Tibial nerve (tissue), 4 donors: ENCODE measurements at places on chromosomes 2 and 18. TPM values are rescaled to one million over a fixed set of nuclear protein-coding genes. Genes with fewer than 3 reads are reported as not detected.

Gene DNAJC5G
- 2.5 TPM for total RNA-seq

Gene GNAL
- 17.3 TPM for total RNA-seq

DNA sequence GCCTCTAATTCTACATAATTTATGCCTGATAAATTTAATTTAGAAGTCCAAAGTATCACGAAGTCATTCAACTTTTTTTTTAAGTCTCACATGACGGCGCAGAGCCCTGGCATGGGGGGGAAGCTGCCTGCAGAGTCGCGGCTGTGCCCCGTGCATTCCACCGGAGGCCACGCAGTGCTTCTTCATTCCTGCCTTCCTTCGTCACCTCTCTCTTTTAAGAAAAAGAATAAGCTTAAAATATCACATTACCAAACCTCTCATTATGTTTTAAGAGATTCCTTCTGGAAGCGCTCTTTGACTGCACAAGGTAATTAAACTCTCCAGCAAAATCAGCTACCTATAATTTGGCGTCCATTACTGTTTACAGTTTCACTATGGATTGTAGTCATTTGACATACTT lies 20.3 kb upstream of the KIDINS220 start:
- no peak overlapping the region for H3K4me3 ChIP-seq
- H3K36me3 ChIP-seq, result no peaks in the 10 kb centered on the region
- no peaks in the 10 kb centered on the region for H3K4me1 ChIP-seq
- H3K27ac ChIP-seq, result no peak overlapping the region

Gene GATA6
- total RNA-seq, result 8.4 TPM

GRCh38 chr18:55732227-55733106 lies 144.5 kb upstream of the TCF4 start:
- no peaks in the 10 kb centered on the region for H3K36me3 ChIP-seq
- no peak for DNase-seq
- H3K4me3 ChIP-seq, result no peak overlapping the region
- H3K27ac ChIP-seq, result peak overlapping the region; percentile 24

DNA sequence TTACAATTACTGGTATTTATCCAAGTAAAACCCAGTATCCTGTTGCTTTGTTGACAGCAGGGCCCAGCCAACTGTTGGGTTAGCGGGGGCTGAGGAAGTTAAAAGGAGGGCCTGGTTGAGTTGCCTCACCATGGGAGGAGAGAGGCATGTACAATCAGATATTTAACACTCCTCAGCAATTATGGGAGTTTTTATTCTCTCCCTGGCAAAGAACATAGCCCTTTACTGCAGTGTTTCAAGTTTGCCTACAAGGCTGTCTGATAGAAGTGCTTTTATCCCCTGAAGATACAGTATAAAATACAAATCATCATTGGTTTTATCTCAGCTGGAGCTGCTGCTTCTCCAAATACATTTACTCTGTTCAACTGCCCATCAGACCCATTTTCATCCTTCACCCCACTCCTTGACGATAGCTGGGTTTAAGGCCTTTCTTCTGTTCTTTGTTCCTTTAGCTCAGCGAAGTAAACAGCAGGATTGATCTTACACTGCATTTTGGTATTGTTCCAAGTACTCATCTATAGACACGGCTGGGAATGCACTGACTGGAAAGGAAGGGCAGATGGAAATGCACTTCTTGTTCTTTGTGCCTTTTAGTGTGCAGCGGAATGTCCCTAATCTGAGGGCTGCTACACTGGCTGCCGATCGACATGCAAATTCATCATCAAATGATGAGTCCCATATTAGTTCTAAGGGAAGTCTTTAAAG lies 402.5 kb upstream of the SPRED2 start:
- H3K4me1 ChIP-seq, result no peaks in the 10 kb centered on the region
- no peak for DNase-seq
- H3K4me3 ChIP-seq, result no peak overlapping the region
- H3K36me3 ChIP-seq, result no peaks in the 10 kb centered on the region
- H3K27me3 ChIP-seq, result no peaks in the 10 kb centered on the region
- H3K27ac ChIP-seq, result no peak overlapping the region

Gene CYP27C1
- 0.59 TPM for total RNA-seq

- no peak overlapping the region for H3K27ac ChIP-seq
- no peaks in the 10 kb centered on the region for H3K4me1 ChIP-seq
- no peak for DNase-seq
- H3K27me3 ChIP-seq, result no peaks in the 10 kb centered on the region
Observed at GRCh38 chr2:158825021-158825420, 29.9 kb downstream of the DAPL1 start.

Gene CNTNAP5
- not detected for total RNA-seq

DNA sequence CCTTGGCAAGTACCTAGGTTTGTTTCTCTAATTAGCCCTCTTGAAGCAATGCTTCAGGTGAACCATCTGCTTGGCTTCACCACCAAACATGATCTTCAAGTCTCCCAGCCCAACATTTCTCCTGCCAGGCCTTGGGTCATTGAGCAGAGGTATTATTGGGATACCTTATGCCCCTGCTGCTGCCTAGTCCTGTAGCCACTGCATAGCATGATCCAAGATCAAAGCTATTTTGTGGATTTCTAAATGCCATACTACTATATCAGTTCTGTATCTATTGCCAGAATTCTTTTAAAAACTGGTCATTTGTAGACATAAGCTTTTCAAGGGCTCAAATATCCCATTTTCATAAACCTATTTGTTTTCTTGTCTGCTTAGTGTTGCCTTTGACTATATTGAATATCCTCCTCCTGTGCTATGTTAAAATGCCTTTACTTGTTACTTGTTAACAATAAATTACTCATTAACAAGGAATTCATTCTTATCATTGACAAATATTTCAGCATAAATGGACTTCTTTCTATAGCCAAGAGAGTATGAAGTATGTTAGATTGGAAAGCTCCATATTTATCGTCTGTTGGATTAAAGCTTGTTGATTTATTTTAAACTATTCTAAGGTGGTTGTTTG lies 204.5 kb upstream of the RBBP8 start:
- H3K4me1 ChIP-seq, result no peaks in the 10 kb centered on the region
- DNase-seq, result no peak
- no peak overlapping the region for H3K4me3 ChIP-seq
- no peak overlapping the region for H3K27ac ChIP-seq
- no peaks in the 10 kb centered on the region for H3K36me3 ChIP-seq

DNA sequence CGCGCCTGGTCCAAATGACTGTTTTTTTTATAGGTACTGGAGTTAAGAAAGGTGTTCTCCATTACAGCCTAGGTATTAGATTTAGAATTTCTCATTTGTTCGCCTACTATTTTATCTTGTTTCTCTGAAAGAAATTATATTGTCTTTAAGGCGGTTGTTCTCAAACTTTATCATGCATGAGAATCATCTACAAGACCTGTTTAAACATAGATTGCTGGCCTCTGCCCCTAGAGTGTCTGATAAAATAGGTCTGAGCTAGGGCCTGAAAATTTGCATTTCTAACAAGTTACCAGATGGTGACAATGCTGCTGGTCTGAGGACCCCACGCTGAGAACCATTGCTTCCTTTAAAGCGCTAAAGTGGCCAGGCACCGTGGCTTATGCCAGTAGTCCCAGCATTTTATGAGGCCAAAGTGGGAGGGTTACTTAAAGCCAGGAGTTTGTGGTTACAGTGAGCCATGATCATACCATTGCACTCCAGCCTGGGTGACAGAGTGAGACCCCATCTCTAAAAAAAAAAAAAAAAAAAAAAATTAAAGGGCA lies 34.0 kb upstream of the RNF138 start:
- no peaks in the 10 kb centered on the region for H3K36me3 ChIP-seq
- no peak overlapping the region for H3K27ac ChIP-seq
- no peaks in the 10 kb centered on the region for H3K27me3 ChIP-seq
- DNase-seq, result no peak

Gene HOXD8
- total RNA-seq, result 19.5 TPM

Gene SLC5A7
- not detected for total RNA-seq

DNA sequence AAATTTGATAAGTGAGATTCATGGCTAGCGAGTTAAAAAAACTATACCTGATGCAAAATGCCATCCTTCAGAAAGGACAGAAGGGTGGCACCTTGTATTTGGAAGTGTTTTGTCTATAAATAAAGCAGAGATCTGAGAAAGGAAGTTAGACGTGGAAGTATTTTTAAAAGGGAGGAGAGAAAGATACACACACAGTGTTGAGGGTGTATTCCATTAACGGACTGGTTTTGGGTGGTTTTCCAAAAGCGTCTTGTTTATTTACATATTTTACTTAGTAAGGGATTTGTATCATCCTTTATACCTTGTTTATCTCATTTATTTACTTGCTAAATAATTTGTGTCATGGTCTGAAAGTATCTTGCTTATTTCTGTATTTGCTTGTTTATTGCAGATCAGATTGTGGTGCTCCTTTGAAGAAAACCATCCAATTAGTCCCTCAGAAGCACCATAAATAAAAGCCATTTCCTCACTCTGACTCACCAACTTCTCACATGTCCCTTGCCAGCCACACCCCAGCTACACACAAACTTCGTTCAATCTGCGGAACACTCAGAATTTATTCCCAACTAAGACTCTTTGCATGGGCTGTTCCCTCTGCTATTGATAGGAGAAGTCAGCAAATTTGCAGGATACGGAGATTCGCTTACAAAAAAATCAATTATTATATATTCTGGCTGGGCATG lies 90.8 kb downstream of the FAM124B start:
- H3K36me3 ChIP-seq, result no peaks in the 10 kb centered on the region
- no peak for DNase-seq
- H3K27ac ChIP-seq, result no peak overlapping the region
- no peak overlapping the region for H3K4me3 ChIP-seq
- H3K27me3 ChIP-seq, result no peaks in the 10 kb centered on the region

Gene IL36A
- not detected for total RNA-seq

GRCh38 chr2:163919717-163920116 lies 183.9 kb upstream of the FIGN start:
- no peak overlapping the region for H3K27ac ChIP-seq
- H3K36me3 ChIP-seq, result no peaks in the 10 kb centered on the region
- no peaks in the 10 kb centered on the region for H3K4me1 ChIP-seq

Gene DCC
- total RNA-seq, result not detected

Gene CTAGE1
- total RNA-seq, result not detected

DNA sequence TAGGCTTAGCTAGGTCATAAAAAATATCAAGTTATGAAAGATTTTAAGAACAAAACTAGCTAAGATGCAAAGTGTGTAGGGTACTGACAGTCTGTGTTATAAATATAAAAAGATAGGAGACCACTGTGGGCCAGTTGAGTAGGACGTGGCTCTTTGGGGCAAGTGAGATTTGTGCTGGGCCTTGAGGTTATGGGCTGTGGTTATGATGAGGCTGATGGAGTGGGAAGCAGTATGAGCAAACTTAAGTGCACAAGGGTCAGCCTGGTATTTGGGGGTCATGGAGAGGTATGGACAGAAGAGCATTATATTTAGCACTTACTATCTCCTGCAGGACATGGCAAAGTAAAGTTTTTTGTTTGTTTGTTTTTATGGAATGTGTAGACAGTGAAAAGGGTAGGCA lies 70.1 kb downstream of the SETBP1 start:
- H3K4me1 ChIP-seq, result no peaks in the 10 kb centered on the region
- H3K4me3 ChIP-seq, result no peak overlapping the region
- DNase-seq, result no peak
- H3K36me3 ChIP-seq, result no peaks in the 10 kb centered on the region

GRCh38 chr2:240912878-240913809 lies 7.0 kb downstream of the CROCC2 start:
- H3K27me3 ChIP-seq, result no peaks in the 10 kb centered on the region
- no peaks in the 10 kb centered on the region for H3K36me3 ChIP-seq
- H3K4me1 ChIP-seq, result peaks cover 30% of the 10 kb centered on the region
- H3K27ac ChIP-seq, result no peak overlapping the region
- no peak for DNase-seq

Gene BOLL
- total RNA-seq, result not detected

GRCh38 chr2:51795248-51795888 lies 763.4 kb upstream of the NRXN1 start:
- H3K27me3 ChIP-seq, result no peaks in the 10 kb centered on the region
- no peak overlapping the region for H3K4me3 ChIP-seq

Gene RNF125
- 7.0 TPM for total RNA-seq

DNA sequence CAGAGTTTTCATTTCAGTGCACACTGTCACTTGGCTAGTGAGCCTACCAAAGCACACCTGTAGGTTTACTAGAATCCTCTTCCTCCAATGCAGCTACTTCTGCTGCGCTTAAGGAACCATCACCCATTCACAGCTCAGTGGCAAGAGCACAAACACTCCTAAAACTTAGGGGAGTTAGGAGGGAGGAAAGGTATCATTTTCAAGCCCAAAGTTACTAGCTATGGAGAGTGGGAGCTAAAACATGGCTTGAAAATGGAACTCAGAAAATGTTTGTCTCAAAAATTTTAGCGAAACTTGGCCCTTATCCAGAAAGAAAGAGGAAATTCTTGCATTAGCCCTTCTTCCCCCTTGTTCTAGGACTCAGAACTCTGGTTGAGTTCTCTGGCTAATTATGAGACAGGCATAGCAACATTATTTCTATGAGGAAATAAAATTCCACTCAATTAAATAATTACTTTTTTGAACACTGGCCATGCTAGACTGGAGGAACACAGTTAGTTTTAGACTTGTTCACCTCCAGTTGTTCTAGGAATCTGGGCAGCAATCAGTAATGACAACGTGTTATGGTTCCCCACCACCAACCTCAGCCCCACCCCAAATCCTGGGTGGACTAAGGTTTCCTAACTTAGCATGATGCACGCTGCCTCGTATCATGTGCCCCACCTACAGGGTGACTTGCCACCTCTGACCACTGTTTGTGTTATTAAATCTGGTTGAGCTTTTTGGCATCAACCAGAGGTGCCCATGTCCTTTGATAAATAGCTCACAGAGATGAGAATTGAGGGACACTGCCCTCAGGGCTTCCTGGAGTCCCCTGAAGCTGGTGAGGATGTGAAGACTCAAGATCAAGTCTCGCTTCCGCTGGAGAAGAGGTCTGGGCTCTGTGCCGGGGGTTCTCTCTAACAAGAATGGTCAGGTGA lies 32.8 kb downstream of the LPIN2 start:
- no peak for DNase-seq
- no peaks in the 10 kb centered on the region for H3K36me3 ChIP-seq
- no peak overlapping the region for H3K4me3 ChIP-seq
- H3K27me3 ChIP-seq, result no peaks in the 10 kb centered on the region
- H3K4me1 ChIP-seq, result peaks cover 55% of the 10 kb centered on the region

Gene DLX2
- not detected for total RNA-seq

- no peak overlapping the region for H3K4me3 ChIP-seq
- H3K27ac ChIP-seq, result no peak overlapping the region
- no peaks in the 10 kb centered on the region for H3K4me1 ChIP-seq
- no peak for DNase-seq
- H3K36me3 ChIP-seq, result no peaks in the 10 kb centered on the region
Observed at GRCh38 chr2:158381205-158381604, 75.3 kb downstream of the CCDC148 start.

Gene REG3G
- total RNA-seq, result not detected

- no peaks in the 10 kb centered on the region for H3K27me3 ChIP-seq
- peaks cover 42% of the 10 kb centered on the region for H3K4me1 ChIP-seq
- DNase-seq, result no peak
- no peaks in the 10 kb centered on the region for H3K36me3 ChIP-seq
- H3K4me3 ChIP-seq, result no peak overlapping the region
Observed at GRCh38 chr2:3470856-3471737, 48.2 kb downstream of the ADI1 start.

Gene TMEM150A
- 29.4 TPM for total RNA-seq

- no peak for DNase-seq
- H3K4me1 ChIP-seq, result no peaks in the 10 kb centered on the region
- H3K4me3 ChIP-seq, result no peak overlapping the region
- no peak overlapping the region for H3K27ac ChIP-seq
- no peaks in the 10 kb centered on the region for H3K27me3 ChIP-seq
Observed at GRCh38 chr2:37321029-37321682, 3.5 kb downstream of the PRKD3 start.
